Activated B cell treated with CpG ODN at 0.5 μM for 24 hours (primary cell): ENCODE measurements at places on chromosomes 1 and 21. TPM values are rescaled to one million over a fixed set of nuclear protein-coding genes. Genes with fewer than 3 reads are reported as not detected.

Gene MPL
- not detected in 2 replicates for total RNA-seq

- DNase-seq = no peak
These were observed 94.3 kb downstream of the VAV3 start for GRCh38 chr1:107870696-107871095.

Gene FCMR
- total RNA-seq = 134 and 146 TPM in 2 replicates

DNA sequence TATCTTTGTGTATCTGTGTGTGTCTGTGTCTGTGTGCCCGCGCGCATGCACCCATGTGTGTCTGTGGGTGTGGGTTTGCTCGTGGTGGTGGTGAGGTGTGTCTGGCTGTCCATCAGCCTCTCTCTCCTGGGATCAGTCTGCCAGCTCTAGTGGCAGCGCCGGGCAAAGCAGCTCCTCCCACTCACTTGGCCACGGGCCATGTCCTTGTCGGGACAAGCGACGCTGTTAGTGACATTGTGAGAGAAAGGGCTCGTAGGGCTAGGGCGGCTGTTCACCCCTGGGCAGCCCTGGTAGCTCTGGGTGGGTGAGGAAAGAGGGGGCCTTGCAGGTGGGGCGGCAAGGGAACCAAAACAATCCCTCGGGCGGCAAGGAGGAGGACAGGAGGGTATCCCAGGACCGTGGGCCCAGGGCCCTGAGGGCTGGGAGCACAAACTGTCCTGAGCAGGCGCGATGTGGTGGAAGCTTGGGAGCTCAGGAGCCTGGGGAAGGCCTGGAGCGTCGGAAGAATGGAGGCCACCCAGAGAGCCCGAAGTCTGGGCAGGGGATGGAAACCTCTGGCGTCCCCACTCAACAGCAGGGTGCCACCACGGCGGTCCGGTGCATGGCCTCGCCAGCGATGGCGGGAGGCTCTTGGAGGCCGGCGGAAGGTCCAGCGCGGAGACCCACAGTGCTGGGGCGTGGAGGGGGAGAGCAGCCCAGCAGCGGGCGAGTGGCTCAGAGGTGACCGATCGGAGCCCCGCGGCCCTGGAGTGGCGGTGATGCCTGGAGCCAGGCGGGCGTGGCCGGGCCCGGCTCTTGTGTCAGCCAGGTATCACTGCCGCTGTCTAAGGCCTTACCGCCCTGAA is 140.5 kb downstream of the LIPI start:
- DNase-seq = no peak

DNA sequence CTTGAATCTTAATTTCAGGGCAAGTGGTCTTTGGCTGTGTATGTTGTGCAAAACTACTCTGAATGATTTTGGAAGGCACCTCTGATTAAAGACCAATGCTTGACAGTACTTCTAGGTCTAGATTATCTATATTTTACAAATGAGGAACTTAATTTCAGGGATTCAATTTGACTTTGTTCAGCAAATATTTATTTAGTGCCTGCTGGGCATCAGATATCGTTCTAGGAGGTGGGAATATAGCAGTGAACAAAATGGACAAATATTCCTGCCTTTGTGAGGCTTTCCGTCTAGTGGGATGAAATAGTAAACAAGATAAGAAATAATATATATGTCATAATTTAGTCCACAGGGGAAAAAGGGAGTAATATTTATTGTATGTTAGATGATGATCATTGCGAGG is 4.7 kb downstream of the ZNF326 start:
- DNase-seq = no peak

DNA sequence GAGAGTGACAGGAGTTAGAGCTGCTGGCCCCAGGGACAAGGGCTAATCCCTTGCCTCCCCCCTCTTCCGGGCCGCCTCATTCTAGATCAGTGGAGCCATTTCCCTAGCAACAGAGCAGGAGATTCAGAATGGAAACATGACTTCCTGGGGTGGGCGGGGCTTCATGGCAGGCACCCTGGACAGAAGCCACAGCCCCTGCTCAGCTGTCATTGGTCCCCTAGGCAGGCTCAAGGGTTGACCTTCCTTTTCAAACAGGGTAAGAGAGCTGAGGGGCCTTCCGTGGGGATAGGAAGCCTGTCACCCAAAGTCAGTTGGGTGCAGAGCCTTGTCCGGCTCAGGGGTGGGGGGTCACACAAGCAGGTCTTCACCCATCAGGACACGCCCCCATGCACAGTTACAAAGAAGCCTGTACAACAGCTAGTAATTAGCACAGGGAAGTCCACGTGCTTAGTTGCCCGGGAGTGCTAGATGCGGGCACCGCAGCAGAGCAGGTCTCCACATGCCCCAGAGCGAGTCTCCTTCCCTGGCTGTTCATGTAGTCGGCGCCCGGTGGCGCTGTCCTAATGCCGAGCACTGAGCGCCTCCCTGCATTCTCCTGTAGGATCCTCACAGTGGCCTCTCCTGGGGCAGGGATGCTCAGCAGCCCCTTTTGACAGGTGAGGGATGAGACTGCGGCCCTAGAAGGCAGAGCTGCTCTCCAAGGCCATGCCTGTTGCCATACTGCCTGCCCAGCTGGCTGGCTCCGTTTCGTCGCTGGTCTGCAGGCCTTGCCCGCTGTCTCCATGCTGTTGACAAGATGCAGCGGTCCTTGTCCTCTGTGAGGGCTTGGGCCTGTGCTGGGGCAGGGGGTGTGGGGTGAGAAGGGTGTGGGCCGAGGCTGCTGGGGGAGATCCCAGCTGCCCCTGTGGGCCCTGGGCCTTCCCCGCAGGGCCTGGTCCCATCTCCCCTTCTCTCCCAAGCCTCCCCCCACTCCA is 5.1 kb downstream of the TMEM201 start:
- no peak for DNase-seq

Gene PRAMEF8
- not detected in 2 replicates for total RNA-seq

Gene TRPM2
- total RNA-seq = 2.4 and 3.9 TPM in 2 replicates

Gene RIPPLY3
- not detected in 2 replicates for total RNA-seq

DNA sequence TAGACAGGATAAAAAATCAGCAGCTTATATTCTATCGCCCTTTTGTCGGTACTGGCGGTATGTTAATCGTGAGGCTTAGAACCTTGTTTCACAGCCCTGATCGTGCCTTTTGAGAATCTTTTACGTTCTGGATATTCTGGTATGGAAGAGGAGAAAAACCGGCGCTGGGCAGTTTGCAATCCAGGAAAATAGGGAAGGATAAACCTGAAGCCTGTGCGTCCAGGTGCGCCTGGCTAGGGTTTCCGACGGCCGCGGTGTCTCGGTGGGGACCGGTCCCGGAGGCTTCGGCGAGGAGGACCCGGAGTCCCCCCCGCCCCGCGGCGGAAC is 258 bp upstream of the SYPL2 start:
- DNase-seq = no peak

DNA sequence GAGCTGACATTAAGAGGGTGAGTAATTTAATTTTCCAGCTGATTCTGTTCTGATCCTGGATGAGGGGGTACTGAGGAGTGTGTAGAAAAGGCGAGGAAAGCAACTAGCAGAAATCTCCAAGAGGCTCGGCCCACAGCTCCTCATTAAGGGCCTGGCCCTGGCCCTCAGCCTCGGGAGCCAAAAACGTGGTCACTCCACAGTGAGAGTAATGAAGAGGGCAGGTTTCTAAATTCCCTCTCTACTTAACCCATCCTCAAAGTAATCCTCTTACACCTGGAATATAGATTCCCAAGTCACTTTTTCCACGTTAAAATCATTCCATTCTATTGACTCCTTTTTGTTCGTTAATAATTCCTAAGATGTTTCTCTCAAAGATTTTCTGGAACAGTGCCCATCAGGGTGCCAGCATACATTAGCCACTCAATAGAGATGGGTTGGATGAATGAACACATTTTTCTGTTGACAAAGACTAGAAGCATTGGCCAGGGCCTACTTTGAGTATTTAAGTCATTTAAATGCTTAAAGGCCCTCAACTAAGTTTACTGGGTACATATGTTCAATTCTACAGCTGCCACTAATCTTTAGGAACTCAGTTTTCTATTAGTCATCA is 1.1 kb upstream of the COL11A1 start:
- DNase-seq = no peak

Gene HPCA
- not detected in 2 replicates for total RNA-seq

GRCh38 chr1:157878059-157878458 is 36.5 kb upstream of the CD5L start:
- no peak for DNase-seq

DNA sequence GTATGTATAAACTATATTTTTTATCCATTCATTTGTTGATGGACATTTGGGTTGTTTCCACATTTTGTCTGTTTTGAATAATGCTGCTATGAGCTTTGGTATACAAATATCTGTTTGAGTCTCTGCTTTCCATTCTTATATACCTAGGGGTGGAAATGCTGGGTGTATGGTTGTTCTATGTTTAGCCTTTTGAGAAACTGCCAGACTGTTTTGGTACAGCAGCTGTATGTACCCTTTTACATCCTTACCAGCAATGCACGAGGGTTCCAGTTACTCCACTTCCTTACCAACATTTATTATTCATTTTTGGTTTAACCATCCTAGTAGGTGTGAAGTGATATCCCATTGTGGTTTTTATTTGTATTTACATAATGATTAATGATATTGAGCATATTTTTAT is 13.9 kb downstream of the RASAL2 start:
- DNase-seq = no peak

- no peak for DNase-seq
These were observed 50.7 kb upstream of the TRAPPC10 start for GRCh38 chr21:43961382-43961909.

GRCh38 chr1:8864713-8865344 is 13.7 kb downstream of the ENO1 start:
- no peak for DNase-seq

Gene AVPR1B
- not detected in 2 replicates for total RNA-seq

Gene GJA8
- not detected in 2 replicates for total RNA-seq

DNA sequence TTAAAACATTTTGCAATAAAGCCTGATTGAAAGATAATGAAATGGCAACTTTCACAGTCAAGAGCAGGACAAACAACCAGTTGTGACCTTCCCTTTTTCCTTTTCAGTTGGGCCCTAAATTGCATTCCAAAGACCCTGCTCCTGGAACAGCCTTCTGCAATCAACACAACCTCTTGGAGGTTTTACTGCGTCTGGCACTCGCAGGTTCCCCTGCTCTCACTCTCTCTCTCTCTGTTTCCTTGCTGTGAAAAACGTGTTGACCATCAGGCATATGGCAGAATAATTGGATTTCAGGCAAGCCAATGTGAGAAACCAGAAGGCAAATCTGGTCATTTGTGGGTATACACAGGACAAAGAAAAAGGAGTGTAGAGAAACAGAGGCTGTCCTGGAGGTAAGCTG is 23.2 kb downstream of the SLC44A5 start:
- DNase-seq = no peak

Gene ADAMTS5
- not detected in 2 replicates for total RNA-seq

DNA sequence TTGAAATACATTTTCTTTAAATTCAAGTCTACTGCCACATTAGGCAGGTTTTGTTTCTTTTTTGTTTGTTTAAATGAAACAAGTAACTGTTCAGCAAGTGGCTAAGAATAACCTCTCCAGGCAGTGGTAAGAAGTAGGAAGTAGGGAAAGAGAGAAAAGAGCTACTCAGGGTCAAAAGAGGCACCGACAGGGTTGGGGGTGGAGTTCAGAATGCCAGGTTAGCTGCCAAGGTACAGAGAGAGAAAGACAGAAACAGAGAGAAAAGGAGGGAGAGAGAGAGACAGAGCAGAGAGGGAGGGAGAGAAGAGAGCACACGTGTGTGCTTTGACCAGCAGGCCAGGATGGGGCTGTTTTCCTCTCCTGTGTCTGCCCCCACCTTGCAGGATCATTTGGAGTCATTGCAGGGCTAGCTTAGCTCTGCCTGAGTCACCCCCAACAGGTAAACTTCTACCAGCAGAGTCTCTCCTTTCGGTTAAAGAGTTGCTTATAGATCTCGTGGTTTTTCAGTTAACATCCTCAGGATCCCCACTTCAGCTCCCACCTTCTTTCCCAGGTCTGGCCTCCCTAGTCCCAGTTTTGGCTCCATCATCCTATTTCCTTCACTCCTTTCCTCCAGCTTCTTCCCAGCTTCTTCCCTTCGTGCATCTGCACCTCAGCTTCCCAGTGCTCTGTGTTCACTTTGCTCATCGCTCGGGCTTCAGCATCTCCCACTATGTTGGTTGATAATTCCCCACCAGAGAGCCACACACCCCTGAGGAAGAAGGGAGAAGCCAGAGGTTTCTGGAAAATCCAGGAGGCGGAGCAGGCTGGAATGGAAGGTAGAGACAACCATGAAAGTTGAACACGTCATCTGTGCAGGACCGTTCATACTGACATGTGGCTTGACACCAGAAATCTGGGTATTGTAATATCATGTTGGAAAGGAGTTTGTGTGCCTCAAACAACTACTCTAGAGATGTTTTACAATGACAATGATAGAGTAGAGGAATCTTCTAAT is 21.8 kb upstream of the RAB4A start:
- DNase-seq = no peak

DNA sequence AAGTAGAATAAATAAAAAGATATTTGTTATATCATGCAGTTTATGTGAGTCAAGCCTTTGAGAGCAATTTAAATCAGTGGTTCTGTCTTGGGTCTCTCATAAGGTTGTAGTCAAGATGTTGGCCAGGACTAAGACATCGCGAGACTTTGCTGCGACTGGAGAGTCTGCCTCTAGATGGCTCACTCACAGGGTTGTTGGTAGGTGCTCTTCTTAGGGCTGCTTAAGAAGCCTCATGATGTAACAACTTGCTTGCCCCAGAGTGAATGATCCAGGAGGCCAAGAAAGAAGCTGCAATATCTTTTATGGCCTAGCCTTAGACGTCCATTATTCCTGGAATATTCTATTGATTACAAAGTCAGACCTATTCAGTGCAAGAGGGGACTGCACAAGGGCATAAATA is 73.1 kb upstream of the CACHD1 start:
- no peak for DNase-seq

DNA sequence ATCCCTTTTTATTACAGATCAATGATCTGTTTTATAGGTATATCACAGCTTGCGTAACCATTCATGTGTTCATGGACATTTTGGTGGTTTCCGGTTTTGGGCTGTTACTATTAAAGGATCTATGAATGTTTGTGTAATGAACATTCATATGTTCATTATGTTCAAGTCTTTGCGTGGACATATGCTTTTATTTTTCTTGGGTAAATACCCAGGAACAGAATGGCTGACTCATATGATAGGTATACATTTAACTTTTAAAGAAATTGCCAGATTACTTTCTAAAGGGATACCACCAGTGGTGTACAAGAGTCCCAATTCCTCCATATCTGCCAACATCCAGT is 73.7 kb downstream of the SPATA46 start:
- no peak for DNase-seq

DNA sequence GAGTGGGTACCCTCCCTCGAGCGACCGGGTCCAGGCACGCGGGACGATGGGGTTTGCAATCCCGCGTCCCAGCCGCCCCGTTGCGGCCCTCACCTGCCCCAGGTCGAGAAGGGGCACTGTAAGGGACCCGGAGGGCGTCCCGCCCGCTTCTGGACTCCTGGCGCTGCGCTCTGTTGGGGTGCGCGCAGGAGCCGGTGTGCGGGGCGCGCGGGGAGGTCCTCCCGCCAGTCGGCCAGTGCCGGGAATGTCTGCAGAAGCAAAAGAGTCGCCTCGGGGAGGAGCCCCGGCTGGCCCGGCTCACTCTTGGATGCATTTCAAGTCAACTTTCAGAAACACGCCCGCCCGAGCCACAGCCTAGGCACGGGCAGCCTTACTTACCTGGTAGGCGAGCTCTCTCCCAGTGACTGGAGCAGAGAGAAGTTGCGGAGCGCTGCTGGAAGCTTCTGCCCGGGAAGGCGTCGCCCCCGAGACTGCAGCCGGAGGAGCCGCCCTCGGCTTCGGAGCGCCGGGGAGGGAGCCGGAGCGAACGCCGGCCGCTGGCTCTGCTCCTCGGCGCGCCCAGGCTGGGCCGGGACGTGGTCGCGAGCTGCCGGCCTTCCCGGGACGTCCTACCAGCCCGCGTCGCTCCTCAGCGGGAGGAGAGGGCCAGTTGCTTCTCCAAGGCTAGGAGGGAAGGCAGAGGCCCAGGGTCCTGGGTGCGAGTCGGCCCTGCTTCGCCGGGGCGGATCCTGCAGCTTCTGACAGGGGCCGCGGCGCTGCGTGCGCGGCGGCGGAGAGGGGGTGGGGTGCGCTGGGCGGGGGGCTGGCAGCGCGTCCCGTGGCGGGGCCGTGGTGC is at the start of gene LMX1A:
Gene LMX1A (minus strand): TSS at position 739 of the 835 bp plus-strand sequence. CDS start 1,156 bp downstream, outside the sequence.
- DNase-seq = no peak
